ENCODE measurements at places on chromosomes 12 and 14.

DNA sequence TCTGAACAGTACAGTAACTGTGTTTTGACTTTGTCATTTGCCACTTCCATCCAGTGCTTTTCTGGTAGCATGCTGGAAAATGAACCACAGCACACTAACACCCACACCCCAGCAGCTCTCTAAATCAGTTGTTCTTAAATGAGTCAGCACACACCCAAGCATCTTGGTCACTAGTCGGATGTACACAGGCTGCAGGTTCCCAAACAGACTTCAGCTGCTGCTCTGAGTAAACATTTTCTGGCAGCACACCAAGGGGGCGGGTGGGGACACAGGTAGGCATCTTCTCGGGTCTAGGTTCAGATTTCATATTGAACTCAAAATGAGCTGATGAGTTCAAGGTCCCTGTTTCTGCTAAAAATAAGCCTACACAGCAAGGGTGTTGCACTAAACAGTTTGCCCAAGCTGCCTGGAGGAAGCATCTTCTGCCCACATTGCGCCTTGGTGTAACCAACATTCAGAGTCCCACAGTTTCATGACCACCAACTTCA, 39.8 kb downstream of the IFNG start:
- DNase-seq = no peak

- no peak for DNase-seq
Observed at GRCh38 chr12:105822131-105823105, 316.3 kb downstream of the NUAK1 start.

DNA sequence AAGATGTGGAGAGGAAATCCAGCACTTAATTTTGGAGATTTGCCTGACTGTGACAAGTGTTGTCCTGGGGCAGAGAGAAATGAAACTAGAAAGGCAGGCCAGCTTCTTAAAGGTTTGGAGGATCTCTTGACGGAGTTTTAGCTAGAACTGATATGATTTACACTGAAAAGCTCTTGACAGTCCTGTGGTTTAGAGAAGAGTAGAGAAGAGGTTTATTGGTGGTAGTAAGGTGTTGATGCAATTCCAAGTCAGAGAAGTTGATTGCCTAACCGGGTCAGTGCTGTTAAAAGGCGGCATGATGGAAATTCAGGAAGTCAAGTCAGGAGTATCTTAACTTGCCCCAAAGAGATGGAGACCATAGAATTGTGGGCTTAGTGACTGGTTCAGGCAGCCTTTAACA, 89.0 kb upstream of the TRAF3 start:
- no peak for DNase-seq

- no peak for DNase-seq
Observed at GRCh38 chr12:49655595-49656236, 32.4 kb downstream of the PRPF40B start.

DNA sequence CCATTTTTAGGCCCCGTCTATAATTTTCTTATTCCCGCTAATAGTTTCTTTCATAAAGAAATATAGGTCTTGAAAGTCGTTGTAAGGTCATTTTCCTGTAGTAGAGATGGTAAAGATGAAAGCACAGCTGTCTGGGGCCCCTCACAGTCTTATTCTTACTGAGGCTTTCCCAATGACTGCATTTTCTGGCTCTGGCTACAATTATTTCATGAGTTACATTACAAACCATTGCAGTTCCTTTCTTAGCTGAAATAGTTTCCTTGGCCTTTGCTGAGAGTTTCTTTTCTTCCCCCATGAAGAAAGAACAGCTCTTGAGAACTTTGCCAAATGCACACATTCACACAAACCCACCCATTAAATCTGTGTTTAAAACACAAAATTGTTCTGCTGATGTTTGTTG, 113.0 kb downstream of the DYRK2 start:
- no peak for DNase-seq

GRCh38 chr12:54222609-54223008, 33.8 kb upstream of the SMUG1 start:
- DNase-seq = no peak

GRCh38 chr12:31928246-31929026, 30.8 kb upstream of the RESF1 start:
- no peak for DNase-seq

DNA sequence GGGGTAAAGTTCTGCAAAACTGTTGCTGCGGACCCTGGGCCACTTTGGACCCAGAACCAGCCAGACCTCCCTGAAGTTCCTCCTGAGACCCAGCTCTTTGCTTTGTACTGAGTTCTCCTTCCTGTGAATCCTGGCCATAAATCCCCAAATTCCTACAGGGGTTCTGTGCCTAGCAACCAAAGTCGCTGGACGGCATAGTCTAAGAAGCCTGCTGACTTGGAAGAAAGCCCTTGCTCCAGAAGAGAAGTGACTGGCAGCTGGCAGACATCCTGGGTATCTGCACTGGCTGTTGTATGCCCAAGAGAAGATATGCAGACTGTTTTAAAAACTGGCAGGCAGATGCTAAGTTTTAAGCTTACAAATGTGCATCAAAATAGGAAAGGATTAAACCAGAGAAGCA, 99.9 kb upstream of the SLC24A4 start:
- no peak for DNase-seq

- DNase-seq = no peak
Observed at GRCh38 chr12:28770322-28770721, 378.8 kb upstream of the FAR2 start.

DNA sequence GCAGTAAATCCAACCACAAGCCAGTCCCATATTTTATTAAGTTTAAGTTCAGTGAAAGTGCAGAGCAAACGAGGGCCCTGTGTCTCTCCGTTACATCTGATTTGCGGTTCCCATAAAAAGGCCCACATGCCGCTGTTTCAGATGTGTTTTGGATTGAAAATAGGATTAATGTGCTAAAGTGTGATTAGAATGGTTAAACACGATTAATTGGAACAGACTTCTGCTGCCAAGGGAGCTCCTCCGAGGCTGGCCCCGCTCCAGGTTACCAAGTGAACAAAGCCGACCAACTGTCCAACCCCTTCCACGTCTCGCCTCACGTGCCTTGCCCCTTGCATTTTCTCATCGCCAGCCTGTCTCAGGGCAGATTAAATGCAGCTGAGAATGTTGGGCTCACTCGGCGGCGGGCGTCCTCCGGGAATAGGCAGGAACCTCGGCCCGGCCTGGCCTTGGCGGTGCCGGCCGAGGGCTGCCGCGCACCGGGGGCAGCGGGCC, 166.5 kb upstream of the GSC start:
- DNase-seq = peak; percentile 44

DNA sequence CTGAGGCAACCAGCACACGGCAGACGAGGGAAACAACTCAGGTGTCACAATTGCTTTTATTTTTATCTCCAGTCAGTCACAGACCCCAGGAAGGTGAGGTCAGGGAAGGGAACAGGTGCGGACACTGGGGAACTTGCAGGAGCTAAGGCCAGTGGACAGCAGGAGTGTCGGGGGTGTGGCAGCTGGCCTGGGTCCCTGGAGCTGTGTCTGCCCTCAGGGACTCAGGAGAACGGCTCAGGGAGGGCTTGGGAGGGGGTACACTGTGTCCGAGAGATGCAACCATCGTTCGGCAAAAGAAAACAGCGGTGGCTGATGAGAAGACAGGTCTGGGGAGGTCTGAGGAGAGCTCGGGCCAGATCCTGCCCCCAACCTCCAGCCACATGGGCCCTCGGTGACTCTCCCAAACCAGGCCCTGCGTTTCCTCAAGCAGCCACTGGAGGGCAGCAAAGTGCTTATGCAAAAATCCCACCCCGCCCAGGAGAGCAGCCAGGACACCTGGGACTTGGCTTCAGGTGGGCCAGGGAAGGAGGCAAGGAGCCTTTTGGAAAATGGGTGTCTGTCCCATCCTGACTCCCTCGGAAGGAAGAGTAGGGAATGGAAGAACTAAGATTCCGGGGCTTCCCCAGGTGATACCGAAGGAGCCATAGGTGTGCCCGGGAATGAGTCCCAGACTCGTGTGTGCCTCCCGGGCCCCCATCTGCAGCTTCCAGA, 24.1 kb upstream of the BCDIN3D start:
- peak; percentile 84 for DNase-seq

GRCh38 chr12:131380220-131380964, 330.5 kb upstream of the SFSWAP start:
- no peak for DNase-seq

DNA sequence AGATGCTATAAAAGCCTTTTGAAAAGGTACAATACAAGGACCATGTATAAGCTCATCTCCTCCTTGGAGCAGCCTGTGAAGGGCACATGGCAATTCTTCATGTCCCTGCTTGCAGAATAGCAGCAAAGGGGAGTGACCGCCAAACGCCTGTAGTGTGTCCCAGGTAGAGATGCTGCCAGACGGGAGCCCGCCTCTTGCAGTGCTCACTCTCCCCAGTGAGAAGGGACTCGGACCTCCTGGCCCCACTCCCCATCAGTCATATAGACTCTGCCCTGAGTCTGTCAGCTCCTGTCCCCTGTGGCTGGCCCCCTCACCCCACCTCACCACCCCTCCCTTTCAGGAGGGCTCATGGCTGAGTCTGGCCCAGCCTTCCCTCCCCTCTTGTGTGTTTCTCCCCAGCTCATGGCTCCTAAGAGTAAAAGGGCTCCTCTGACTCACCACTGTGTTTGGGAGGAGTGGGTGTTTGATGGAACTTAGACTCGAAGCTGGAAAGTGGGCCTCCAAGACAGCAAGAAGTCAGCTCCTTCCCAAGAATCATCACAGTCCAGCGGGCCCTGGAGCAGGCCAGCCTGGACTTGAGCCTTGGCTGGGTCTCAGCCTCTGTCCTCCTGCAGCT, 40.9 kb downstream of the DEGS2 start:
- DNase-seq = no peak

- DNase-seq = no peak
Observed at GRCh38 chr14:90281756-90282155, 25.4 kb downstream of the PSMC1 start.

- DNase-seq = peak; percentile 86
Observed at GRCh38 chr14:77139540-77140358, 1.8 kb downstream of the ZDHHC22 start.

DNA sequence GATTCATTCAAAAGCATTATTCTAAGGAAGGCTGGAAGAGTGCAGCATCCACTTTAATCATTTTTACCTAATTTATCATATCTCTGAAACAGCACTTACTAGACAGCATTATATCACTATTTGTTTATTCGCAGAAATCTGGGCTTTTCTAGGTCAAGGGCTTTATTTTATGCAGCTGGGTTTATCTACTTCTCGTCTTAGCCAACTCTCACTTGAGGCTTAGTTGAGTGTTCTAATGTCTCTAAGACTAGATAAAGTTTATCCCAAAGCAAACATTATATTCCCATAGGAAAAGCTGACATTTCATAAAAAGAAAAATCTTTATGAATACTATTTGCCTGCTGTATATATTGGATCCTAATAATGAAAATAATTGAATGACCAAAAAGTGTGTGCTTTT, 720.8 kb upstream of the FLRT2 start:
- no peak for DNase-seq

DNA sequence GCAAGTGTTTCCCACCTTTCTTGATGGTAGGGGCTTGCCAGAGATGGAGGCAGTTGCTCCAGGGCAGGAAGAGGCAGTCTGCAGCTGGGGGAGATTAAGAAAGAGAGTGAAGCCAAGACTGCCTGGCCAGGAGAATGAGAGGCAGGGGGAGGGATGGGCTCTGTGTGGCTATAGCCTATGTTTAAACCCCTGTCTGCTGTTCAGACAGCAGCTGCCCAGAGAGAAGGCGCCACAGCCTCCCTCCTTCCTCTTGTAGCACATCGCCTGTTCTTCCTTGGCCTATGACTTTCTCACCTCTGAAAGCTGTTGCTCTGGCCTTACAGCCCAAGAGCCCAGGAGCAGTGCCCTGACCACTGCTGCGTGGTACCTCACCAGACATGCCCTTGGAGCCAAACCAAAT, 61.7 kb downstream of the EMP1 start:
- DNase-seq = peak; percentile 25

- no peak for DNase-seq
Observed at GRCh38 chr12:31832740-31833729, 104.2 kb upstream of the AMN1 start.

GRCh38 chr12:62934239-62934798, 631 bp downstream of the PPM1H start:
- DNase-seq = peak; percentile 68

- no peak for DNase-seq
Observed at GRCh38 chr14:41146391-41146790, 460.3 kb upstream of the LRFN5 start.

DNA sequence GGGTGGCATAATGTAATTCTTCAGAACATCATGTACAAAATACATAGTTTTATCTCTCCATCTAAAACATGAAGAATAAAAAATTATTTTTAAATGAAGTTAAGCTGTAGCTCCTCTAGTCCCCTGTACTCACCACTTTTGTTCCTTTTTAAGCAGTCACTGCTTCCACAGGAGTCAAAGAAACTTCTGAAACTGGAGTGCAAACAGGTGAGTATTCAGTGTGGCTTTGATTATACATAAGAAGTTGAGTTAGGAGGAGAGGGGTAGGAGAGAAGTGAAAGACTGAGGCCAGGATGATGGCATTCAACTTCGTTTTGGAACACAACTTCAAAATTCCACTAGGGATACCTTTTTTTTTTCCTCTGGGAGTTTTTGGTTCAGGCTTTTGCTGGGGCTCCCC, 131.4 kb upstream of the CNTN1 start:
- DNase-seq = no peak

- DNase-seq = no peak
Observed at GRCh38 chr14:79584679-79585078, 626.6 kb downstream of the DIO2 start.

- no peak for DNase-seq
Observed at GRCh38 chr12:130571089-130571488, 145.0 kb downstream of the RIMBP2 start.

GRCh38 chr14:20742132-20742531, 3.6 kb upstream of the EDDM3A start:
- no peak for DNase-seq

- DNase-seq = no peak
Observed at GRCh38 chr12:100554608-100555077, 18.8 kb upstream of the GAS2L3 start.

DNA sequence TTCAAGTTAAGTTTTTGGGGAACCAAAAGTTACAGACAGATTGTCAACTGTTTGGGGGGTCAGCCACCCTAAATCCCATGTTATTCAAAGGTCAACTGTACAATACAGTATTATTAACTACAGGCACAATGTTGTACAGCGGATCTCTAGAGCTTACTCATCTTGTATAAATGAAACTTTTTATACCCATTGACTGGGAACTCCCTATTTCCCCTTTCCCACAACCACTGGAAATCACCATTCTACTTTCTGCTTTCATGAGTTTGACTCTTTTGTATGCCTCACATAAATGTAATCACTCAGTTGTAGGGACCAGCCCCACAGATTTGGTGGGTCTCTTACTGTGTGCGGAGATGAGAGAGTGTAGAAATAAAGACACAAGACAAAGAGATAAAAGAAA, 57.8 kb downstream of the SLCO1B3 start:
- no peak for DNase-seq

GRCh38 chr14:101740981-101741380, 20.5 kb upstream of the PPP2R5C start:
- DNase-seq = no peak

DNA sequence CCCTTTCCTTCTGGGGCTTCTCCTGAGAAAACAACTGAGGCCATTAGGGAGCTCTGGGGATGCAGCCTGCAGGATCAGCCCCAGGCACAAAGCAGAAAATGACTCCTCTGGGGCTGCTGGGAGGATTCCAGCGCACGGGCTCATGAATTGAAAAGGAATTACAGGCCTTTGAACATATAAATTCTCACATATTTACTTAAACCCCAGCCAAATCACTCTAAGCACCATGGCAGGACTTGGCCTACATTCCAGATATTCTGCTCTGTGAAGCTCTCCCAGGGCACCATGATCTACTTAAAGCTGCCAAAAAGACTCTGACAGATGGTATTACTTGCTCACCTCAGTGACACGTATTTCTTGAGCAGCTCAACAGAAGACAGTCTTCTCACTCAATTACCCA, 87.2 kb downstream of the ZFC3H1 start:
- no peak for DNase-seq

GRCh38 chr12:119989731-119990381, 820 bp downstream of the BICDL1 start:
- DNase-seq = peak; percentile 72
